Dermis microvascular lymphatic vessel endothelial cell (primary cell): ENCODE measurements at places on chromosomes 2 and 18. TPM values are rescaled to one million over a fixed set of nuclear protein-coding genes. Genes with fewer than 3 reads are reported as not detected.

DNA sequence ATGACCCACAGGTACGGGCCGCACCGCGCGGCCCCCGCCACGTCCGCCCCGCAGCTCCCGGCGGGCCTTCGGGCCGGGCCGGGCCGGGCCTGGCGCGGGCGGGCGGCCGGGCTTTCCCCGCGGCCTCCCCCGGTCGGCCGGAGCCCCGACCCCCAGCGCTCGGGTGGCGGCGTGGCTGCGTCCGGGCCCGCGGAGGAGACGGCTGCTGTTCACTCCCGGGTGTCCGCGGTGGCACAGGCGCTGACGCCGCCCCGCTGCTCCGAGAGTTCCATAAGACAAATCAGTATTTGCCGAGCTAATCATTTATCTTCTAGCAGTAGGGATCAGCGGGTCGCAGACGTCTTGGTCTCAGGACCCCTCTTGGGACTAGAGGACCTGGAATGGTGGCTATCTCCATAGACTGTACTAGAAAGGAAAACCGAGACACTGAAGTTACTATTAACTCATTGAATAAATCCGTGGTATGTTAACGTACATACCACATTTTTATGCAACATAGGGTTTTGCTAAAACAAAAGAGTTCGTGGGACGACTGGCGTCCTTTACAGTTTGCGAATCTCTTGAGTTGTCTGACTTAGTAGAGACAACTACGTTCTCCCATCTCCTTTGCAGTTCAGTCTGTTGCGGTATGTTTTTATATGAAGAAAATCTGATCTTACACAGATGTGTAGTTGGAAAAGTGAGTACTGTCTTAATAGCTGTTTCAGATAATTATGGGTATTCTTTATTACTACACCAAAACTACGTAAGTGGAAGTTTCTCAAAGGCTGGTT is 500 bp downstream of the LIMS1 start:
- no peak for DNase-seq

DNA sequence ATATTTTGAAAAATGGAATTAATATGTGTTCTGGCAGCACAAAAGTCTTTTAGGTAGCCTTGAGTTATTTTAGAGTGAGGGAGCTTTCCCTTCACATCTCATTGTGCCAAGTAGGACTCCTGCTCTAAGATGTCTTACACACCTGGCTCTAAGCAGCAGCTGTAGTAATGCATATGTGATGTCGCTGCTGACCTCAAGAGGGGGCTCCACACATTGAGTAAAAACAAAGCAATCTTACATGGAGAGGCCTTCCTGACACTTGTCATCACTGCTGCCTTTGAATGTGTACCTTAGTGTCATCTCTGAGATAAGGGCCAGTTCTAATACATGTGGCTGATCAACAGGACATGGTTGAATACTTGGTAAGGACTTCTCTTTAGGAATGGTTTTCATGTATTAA is 75.8 kb downstream of the ACTR3 start:
- peak; percentile 59 for DNase-seq

GRCh38 chr2:239279508-239280295 is 121.1 kb downstream of the HDAC4 start:
- DNase-seq = no peak

- no peak for DNase-seq
These were observed 493.1 kb downstream of the CPS1 start for GRCh38 chr2:211049321-211050018.

DNA sequence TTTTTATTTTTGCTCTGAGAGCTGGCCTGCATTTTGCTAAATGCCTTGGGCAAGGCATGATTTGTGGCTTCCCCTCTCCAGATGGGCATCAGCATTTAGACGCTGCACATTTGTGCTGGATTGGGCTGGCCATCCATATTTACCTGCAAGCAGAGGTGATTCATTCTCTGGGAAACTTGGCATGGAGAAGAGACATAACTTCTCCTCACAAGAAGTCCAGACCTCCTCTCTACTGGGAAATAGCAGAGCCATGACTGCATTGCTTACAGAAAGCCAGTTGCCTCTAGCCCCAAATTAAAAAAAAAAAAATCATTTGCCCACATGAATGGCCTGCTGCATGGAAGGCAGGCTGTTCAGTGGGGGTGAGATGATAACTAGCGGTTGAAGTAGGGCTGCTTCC is 120.1 kb downstream of the ACTR3 start:
- DNase-seq = no peak

- no peak for DNase-seq
These were observed 40.5 kb downstream of the ABHD3 start for GRCh38 chr18:21664069-21664468.

DNA sequence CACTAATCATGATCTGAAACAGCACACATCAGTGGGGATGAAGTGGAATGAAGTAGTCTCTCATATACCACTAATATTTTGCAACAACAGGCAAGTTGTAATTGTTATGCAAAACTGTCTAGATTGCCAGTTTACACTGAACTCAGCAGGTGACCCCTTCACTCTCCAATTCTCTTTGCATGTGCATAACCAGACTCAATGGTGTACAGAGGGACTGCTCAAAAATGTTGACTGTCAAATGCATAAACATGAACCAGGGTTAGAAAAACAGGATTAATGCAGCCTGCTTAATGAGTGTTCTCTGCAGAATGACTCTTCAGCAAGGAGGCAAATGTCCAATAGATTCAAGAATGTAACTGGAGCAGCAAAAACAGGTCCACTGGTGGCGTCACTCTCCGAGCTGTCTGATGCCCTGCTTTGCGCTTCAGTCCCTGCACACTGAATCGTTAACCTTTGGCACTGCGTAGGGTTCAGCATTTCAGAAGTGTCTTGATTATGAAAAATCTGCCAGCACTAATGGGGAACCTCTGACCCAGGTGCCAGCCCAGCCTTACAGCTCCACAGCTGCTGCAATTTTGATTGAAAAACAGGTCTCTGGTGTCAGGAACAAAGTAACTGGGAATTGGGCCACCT is 209.3 kb downstream of the TDRD15 start:
- DNase-seq = no peak

GRCh38 chr18:7987284-7987976 is 420.3 kb downstream of the PTPRM start:
- no peak for DNase-seq

DNA sequence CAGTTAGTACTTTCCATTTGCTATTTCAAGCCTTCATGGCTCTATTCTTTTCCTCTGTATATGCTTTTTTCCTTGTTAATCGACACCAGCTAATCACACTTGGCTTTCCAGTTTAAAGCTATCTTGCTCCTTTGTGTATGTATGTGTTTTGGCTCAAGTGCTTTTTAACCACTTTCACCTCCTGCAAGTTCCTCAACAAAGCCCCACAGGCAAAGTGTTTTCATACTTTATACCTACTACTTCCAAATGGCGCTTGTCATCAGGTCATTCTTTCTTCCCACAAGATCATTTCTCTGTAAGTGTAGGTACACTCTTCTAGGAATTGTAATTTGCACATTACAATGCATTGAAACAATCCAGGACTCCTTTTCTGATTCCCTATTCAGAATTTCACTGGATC is 64.0 kb upstream of the FIGN start:
- no peak for DNase-seq

GRCh38 chr2:9341337-9341887 is 81.9 kb downstream of the ITGB1BP1 start:
- DNase-seq = no peak

DNA sequence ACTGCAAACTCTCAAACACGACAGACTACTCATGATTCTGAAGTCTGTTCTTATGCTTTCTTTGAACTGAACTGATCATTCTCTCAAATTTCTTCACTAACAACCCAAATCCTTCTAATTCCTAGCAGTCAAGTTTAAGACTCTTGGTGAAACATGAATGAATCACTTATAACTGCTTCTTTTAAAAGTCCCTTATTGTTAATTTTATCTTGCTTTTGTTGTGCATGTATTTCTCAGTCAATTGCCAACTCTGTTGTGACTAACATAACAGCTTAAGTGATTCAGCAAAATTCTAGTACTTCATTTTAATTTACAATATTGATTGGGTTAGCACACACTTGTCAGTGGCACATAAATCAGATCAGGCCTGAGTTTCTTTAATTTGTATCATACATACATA is 357.0 kb upstream of the FSIP2 start:
- no peak for DNase-seq

GRCh38 chr18:29853126-29853525 is 1189.4 kb downstream of the DSC3 start:
- DNase-seq = no peak

DNA sequence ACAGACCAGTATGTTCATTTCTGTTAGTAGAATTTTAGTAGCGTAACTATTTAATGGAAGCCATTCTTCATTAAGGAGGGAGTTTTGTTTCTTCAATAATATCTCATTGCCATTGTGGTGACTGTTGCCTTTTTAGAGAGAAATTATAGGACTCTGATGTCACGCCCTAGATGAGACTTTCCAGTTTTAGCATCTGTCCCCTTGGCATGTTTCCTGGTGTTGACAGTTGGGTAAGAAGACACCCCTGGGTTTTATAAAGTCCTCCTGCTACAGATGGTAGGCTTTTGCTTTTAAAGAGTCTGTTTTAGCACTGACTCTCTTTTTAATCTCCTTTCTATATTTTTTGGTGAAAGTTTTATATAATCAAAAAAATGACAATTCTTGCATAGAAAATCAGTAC is 41.9 kb downstream of the KCNJ3 start:
- DNase-seq = no peak

DNA sequence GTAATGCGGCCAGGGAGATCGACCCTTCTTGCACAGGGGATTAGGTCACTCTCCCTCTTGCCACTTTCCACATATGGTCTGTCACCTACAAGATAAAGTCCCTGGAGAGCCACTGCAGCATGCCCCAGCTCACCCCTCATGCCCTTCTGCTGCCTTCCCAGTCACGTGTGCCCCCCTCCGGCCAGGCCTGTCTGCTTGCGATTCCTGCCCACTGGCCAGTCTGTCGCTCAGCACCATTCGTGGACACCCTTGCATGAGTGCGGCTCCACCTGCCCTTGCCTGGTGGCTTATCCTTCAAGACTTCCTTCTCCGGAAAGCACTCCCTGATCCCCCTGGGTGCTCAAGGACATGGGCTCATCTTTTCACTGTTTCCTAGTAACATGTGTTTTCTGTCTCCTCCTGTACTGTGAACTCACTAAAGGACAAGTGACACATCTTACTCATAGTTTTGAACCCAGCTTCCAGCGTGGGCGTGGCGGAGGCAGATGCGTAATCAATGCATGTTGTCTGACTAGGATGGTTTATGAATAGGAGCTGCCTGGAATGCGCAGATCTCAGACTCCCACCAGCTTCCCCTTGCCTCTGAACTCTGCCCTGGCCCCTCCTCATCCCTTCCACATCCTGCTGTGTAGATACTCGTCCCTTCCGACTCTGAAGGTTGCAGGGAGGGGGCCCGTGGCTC is 7.8 kb upstream of the NT5DC4 start:
- no peak for DNase-seq

- DNase-seq = peak; percentile 92
These were observed 138.1 kb downstream of the PTGR3 start for GRCh38 chr18:75070625-75071483.

DNA sequence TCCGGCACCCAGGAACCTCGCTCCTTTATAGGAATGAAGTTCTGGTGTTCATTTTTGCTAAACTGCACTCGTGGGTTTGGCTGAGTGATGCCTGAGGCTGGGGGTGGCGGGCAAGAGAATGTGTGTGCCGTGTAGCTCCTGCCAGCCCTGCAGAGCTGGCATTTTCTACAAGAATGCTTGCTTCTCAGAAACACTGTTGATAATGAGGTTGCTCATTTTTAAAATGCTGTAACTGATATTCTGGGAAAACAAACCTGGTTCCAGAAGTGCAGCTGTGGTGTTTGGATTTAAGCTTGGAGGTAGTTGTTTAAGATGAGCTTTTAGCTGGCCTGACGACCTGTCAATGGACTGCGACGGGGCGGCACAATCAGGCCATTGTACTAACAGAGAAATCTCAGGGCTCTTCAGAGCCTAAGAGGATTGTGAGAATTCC is 511.9 kb upstream of the TNP1 start:
- DNase-seq = no peak

GRCh38 chr2:200593905-200594304 is 8.1 kb downstream of the AOX1 start:
- DNase-seq = no peak

DNA sequence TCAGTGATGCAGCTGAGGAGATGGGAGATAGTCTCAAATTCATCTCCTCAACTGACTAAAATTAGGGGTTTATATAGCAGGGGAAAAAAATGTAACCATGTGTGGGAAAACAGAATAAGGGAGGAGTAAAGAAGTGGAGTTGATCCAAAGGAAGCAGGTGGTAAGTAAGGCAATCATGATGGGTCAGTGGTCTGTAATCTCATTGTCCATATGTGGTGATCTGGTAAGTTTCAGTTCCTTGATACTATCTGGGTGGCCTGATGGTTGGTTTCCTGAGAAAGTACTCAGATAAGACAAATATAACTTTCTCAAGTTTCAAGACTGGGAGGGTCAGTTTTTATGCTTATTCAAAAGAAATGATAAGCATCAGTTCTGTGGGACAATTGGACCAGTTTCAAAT is 312.3 kb upstream of the KCNJ3 start:
- DNase-seq = no peak

DNA sequence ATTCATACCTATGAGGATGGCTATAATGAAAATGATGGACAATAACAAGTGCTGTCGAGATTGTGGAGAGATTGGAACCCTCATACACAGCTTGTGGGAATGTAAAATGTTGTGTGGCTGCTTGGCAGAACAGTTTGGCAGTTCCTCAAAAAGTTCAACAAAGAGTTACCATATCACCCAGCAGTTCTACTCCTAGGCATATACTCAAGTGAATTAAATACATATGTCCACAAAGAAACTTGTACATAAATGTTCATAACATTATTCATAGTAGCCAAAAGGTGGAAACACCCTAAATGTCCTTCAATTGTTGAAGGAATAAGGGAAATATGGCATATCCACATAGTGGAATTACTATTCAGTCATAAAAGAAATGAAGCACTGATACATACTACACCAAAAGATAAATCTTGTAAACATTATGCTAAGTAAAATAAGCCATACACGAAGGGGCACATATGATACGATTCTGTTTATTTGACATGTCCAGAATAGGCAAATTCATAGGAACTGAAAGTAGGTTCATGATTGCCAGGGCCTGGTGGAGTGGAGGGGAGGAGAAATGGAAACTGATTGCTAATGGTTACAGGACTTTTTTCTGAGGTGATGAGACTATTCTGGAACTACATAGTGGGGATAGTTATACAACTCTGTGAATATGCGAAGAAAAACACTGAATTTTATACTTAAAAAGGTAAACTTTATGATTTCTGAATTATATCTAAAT is 92.1 kb downstream of the ADAM23 start:
- DNase-seq = no peak

DNA sequence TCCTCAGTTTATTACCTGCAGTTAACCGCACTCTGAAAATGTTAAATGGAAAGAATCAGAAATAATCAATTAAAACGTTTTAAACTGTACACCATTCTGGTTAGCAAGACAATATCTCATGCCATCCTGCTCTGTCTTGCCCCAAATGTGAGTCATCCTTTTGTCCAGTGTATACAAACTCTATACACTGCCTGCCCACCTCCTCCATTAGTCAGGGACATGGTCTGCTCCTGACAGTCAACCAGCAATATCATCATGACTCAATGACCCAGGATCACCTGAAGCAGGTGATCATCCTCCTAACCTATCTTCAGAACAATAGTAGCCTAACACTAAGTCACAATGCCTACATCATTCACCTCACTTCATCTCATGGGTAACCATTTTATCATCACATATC is 214.7 kb downstream of the KCNH7 start:
- DNase-seq = no peak

NIFK gene
- total RNA-seq = 26.4 and 34.1 TPM in 2 replicates

COLEC12 gene
- total RNA-seq = 33.4 and 110 TPM in 2 replicates

CXCR1 gene
- total RNA-seq = not detected in 2 replicates

TEKT4 gene
- not detected in 2 replicates for total RNA-seq

PLA2R1 gene
- 16.2 and 26.9 TPM in 2 replicates for total RNA-seq

RAB31 gene
- total RNA-seq = 46.5 and 56.6 TPM in 2 replicates

PIEZO2 gene
- total RNA-seq = 212 and 343 TPM in 2 replicates

POTEI gene
- total RNA-seq = 0.25 and 0.26 TPM in 2 replicates

CDK15 gene
- total RNA-seq = not detected in 2 replicates

OTOS gene
- total RNA-seq = not detected in 2 replicates
